ENCODE measurements at places on chromosomes 4 and X.

GRCh38 chr4:146165221-146165620 is 10.3 kb upstream of the LSM6 start:
- no peak for DNase-seq

GRCh38 chr4:184662236-184662635 is 12.7 kb downstream of the PRIMPOL start:
- no peak for DNase-seq

- DNase-seq, result no peak
Observed at GRCh38 chr4:2728221-2728620, 27.9 kb downstream of the TNIP2 start.

- DNase-seq, result no peak
Observed at GRCh38 chr4:110641218-110641617, 18.3 kb upstream of the PITX2 start.
